Fibroblast of skin of right quadriceps (primary cell): ENCODE measurements at places on chromosomes 3 and 15.

DNA sequence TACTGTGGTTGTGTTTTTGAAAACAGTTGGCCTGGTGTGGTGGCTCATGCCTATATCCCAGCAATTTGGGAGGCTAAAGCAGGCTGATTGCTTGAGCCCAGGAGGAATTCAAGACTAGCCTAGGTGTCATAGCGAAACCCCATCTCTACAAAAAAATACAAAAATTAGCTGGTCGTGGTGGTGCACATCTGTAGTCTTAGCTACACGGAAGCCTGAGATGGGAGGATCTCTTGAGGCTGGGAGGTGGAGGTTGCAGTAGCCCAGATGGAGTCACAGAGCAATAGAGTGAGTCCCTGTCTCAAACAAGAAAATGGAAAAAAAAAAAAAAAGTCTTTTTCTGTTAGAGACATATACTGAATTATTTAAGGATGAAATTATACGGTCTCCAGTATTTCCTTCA, 14.7 kb upstream of the LRRFIP2 start:
- DNase-seq, result no peak

DNA sequence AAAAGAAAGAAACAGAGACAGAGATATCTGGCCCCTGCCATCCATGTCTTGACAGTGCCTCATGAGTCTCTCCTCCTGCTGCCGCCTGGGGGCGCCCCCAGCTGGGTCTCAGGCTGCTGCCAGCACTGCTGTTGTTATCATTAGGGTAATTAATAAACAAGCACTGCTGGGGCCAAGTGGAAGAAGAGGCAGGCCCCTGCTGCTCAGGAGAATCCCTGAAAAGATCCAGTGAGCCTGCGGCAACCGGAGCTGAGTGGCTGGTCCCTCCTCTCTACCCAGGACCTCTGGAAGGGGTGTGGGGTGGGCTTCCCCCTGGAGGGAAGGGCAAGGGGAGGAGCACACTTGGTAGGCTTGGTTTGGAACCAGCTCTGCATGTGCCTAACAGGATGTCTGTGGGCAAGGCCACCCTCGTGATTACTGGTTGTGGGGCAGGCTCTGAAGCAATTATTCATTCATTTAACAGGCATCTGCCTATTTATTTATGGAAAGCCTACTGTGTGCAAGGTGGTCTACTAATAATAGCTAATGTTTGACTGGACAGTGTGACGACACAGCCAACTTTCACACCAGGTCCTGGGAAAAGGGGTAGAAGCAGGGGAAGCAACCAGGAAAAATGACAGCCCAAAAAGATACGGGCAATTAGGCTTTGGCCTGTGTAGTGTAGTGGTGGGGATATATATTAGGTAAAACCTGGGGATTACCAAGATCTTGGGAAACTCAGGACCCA, 1.2 kb upstream of the TYRO3 start:
- DNase-seq, result peak; percentile 70

DNA sequence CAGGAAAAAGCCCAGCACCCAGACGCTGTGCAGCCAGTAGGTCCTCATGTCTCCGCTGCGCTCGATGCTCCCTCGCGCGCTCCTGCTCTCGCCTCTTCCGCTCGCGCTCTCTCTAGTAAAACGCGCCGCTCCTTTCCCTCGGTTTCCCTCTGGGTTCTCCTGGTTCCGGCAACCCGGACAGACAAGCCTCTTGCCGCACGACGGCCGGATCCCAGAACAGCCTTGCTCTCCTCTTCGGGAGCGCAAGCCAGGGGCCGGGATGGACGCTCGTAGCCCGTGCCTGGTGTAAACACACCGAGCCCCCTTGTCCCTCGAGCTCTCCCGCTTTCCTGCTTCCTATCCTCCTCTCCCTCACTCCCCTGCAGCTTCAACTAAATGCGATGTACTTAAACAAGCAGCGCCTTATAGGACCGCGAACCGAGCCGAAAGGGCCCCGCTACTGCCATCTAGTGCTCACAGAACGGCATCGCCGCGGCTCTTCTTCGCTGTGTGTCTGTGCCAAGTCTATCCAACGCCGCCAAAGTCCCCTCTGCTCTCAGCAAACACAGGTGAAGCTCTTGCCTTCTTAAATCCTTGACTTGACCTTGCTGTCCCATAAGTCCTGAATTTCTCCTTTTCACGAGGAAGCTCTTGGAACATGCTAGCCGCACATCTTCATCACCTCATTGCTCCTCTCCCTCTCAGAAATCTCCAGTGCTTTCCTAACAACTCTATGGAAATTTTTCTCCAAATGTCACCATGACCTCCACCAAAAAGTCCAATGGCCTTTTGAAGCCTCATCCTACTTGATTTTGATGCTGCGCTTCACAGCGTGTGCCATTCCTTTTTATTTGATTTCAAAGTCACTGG, 1037.2 kb downstream of the IGSF11 start:
- peak; percentile 81 for DNase-seq

DNA sequence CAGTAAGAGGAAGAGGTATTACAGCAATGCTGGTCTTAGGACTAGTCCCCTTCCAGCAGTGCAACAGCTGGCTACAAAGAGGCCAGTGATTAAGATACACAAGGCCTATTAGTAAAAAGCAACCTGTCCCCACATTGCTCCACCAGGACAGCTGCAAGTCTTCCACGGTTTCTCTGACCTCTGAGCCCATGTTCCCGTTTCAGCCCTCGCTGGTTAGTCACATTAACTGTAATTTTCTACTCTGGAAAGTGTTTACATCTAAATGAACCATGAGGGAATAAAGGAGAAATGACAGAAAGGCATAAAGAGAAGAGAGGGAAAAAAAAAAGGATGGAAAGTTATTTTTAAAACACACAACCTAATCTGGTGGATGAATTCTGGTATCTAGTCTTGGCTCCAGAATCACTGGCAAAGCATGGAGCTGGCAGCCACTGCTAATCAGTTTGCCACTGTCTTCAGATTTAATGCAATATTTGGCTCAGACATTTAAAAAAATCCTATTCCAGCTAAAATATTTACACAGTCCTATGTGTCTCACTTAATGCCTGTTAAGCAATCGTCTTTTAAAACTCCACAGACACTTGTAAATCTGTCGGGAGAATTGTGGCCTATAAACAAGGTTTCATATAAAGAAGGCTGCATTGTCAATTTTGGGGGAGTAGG, 154.9 kb downstream of the GREM1 start:
- DNase-seq, result peak; percentile 80

DNA sequence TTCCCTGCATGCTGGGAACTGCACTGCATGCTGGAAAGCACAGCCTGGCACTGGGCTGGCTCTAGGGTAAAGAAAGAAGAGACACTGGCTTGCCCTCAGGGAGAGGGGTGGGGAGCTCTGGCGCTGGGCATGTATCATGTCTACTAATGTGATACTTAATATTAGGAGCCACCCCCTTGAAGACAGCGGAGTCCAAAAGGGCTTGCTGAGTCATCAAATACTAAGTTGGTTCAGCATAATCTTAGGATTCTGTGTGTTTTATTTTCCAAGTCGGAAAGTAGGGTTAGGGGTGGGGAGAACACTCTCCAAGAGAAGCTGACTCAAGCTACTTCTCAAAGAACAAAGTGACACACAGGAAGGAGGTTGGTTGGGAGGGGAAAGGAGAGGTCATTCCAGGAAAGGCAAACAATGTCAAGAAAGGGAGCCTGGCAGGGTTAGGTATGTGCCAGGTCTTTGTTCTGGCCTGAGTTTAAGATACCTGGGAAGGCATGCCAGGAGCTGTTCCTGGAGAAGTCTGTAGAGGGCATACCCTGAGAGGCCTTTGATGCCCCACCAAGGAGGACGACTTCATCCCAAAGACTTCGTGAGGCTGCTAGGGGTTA, 237.8 kb upstream of the NR2E3 start:
- DNase-seq, result no peak

DNA sequence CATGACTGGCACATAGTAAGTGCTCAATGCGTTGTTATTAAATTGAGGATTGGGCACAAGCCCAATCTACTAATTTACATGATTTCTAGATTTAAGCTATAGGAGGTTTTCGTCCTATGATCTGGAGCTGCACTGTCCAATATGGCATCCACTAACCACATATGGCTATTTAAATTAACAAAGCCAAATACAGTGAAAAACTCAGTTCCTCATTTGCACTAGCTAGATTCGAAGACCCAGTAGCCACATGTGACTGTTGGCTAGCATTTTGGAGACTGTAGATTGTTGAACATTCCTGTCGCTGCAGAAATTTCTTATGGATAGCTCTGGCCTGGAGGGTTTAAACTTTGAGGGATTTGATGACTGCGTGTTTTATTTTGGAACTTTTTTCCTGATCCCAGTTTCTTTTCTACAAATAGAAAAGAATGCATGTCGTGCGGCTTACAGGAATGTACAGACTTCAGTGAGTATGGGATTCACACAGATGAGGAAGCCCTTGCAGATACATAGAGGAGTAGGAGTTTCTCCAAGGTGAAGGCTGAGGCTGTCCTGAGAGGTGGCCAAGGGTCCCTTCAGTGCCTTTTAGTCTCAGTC, 82.8 kb downstream of the SLCO3A1 start:
- no peak for DNase-seq

DNA sequence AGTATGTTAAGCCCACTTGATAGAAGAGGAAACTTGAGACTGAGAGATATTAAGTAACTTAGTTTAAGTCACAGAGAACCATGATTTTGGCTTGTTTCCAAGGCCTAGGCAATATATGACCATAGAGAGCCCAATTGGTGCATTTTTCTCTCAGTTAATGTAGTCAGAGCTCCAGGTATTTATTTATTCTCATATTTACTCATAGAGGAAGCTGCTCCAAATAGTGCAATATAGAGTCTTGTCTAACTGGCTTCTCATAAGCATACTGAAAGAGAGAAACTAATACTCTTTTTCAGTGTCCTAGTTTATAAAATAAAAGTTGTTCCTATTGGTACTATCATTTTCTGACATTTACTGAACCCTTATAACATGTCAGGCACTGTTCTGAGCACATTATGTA, 15.2 kb downstream of the TRNT1 start:
- DNase-seq, result no peak

DNA sequence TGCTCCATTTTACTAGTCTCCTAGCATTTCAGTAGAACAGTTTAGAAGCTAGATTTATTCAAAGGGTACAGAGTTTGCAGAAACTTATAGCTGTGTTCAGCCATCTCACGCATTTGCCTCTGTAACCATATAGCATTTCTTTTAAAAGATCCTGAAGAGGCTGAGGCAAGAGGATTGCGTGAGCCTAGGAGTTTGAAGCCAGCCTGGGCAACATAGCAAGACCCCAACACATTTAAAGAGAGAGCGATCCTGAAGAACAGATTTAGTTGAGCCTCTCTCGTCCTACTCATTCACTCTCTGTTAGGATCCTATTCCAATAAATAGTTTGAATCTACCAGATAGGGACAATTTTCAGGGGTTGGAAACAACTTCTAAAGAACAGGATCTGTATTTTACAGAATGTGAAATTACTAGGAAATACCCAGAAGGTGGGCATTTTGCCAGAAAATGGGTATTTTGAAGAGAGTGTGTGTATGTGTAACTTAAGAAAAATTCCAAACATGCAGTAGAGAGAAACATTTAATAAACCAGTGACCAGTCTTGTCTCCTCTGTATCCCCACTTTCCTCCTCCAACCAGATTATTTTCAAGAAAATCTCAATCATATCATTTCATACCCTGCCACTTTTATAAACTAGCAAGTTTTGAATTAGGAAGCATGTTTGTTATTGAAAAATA, 4.5 kb downstream of the EIF3J start:
- peak; percentile 89 for DNase-seq

DNA sequence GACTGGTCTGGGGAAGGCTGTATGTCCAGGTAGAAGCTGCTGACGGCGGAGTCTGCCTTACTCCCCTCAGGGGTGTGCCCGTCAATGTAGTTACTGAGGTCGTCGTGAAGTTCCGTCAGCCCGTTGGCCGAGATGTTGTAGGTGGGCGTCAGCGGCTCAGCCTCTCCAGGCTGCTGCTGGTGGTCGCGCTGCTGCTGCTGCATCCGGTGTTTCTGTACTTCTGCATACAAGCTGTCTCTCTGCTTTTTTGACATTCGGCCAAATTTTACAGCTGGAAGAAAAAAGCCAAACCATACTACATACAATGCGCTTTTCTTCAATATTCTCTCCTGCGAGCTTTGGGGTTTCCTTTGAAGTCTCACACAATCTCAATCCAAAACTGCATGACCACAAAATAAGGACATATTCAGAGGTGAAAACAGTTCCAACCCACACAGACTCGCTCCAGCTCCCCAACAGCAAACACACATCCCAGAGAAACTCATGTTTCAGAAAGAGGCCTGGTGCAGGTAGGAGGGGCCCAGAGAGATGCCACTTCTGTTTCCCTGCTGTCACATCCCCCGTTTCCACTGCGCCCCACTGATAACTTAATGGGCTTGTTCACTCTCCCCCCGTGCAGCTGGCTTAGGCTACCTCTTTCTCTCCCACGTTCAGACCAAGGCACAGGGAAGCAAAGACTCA, 32.5 kb upstream of the ICE2 start:
- no peak for DNase-seq

DNA sequence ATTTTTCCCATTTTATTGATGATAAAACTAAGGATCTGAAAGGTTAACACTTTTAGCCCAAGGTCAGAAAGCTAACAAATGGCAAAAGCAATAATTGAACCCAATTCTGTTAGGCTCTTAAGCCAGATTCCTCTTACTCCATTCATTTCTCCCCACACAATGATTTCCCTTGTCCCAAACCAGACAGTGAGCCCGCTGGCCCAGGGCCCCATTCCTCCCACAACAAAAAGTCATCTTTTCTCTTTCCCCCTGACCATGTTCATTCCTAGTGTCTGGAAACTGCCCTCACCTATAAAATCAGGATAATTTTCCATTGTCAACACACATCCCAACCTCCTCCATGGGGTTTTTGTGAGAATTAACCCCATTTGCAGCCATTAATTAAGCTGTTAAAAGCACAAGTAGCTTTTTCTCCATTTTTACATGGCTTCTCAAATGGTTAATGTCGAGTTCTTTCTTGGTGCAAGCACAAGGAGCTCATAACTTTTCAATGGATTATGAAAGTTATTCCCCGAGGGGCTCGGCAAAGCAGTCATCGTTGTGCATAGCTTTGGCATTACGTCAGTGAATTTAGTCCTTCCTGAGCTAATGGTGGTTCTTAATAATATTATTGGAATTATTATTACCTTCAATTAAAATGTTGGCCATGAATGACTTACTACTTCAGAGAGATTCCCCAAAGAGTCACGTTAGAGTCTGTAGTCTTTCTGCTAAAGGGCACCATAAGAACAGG, 151.0 kb upstream of the WNT5A start:
- peak; percentile 19 for DNase-seq

DNA sequence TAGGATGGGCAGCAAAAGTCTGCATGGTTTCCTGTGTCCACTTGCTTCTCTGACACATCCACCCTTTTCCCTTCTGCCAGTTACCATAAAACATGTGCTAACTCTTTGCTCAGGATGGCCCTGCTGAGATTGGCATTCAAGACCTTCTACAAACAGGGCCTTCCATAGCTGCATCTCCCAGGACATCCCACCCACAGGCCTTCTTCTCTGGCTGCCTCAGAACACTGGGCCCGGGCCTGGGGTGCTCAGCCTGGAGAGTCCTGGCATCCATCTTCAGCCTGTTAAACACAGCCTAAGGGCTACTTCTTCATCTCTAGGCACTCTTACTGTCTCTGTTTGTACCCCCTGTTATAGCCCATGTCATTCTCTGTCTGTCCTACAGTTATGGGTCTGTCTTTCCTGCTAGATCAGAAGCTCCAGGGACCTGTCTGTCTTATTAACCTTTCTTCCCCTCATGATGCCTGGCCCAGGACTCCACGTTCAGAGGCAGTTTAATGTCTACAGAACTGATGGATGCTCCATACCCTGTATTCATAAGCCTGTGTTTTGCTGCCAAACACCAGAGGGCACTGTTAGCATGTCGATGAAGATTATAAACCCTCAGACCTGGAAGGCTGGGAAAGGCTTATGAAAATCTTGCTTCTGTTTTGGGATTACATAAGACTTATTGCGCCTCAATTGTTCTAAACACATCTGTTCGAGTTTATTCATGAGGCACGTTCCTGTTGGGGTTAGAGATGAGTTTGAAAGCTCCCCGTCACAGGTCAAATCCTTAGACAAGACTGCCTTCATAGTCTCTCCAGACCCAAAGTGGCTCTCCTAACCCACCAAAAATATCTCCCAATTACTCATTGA, 16.5 kb downstream of the SEMA3G start:
- peak; percentile 69 for DNase-seq
